ENCODE measurements at places on chromosomes 2 and 18.
A peak's percentile ranks its signal among the peaks of the same experiment; 100 is the strongest.

- no peak for DNase-seq
Observed at GRCh38 chr18:4319738-4320677, 135.1 kb downstream of the DLGAP1 start.

DNA sequence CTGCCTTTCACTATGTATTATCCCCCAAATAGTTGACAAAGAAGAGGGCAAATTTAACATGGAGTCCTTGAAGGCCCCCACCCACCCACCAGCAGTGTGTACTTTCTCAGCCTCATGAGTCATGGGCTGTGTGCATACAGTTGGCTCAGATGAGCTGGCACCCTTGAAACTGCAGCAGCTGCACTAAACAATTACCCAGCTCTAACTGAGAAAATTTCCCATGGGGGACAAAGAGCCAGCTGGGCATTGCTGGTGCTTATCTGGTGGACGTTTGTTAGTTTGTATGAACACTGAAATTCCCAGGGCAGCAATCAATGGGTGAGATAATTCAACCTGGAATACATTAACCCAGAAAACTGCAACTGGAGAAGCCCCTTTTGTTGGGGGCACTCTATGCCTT, 131.7 kb downstream of the GCA start:
- no peak for DNase-seq

GRCh38 chr2:40516604-40517003, 64.7 kb upstream of the SLC8A1 start:
- no peak for DNase-seq

DNA sequence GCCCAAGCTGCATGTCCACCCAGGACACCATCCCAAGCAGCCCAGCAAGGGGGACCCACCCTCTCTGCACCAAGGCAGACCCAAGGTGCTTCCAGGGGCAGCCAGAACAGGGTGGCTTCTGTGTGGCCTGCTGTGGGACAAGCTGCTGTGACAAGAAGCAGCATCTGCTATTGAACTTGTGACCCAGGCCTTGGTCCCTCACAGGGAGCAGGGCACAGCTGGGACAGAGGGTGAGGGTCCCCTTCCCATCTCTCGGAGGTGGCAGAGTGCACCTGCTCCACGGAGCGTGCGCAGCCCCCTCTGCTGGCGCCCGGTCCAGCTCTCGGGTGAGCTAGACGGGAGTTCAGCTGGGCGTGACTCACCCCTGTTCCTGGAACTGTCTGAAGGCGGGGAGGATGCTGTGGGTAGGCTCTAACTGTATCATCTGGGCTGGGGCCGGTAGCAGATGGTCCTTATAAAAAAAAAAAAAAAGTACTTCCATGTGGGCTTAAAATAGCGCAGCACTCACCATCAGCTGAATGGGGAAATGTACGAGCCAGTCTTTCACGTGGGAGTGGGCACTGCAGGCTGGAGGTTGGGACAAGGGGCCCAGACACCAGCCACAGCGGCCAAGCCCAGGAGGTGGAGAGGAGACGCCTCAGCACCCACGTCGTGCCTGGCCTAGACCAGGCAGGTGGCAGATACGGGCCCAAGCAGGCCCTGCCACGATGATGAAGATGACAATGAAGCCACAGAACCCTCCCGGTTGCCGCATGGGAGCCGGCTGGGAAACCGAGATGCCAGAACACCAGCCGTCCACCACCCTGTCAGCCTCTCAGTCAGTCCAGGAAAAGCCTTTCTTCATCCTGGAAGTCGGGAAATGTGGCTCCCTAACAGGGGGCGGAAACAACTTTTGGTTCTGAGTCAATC, 136.8 kb upstream of the ID2 start:
- peak; percentile 82 for DNase-seq

GRCh38 chr2:241280291-241280690, 35.2 kb downstream of the HDLBP start:
- no peak for DNase-seq

GRCh38 chr2:121591199-121591598, 58.1 kb downstream of the CLASP1 start:
- no peak for DNase-seq

- DNase-seq: no peak
Observed at GRCh38 chr18:35816003-35816402, 156.5 kb upstream of the RMP24 start.

- DNase-seq: no peak
Observed at GRCh38 chr2:84498150-84498799, 18.0 kb upstream of the DNAH6 start.

- DNase-seq: no peak
Observed at GRCh38 chr2:191748059-191748461, 70.1 kb downstream of the NABP1 start.

GRCh38 chr2:10900216-10901109, 11.3 kb upstream of the KCNF1 start:
- DNase-seq: no peak

GRCh38 chr2:119049968-119050704, 108.1 kb downstream of the MARCO start:
- DNase-seq: no peak

GRCh38 chr2:168107322-168107721, 140.1 kb downstream of the STK39 start:
- DNase-seq: no peak

DNA sequence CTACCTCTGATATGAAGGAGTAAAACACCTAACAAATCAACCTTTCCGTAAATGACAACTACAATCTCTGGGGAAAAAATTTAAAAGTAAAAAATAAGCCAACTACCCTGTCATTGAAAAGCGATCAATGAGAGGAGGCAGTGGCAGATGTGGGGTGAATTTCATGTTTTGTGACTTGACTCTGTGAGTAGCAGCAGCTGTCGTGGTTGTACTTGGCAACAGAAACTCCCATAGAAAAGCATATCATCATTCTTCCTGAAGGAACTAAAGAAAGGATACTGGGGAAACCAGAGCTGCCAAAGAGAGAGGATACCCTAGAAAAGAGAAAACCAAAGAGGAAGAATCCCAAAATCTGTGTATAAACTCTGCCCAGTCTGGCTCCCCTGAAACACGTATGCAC, 236.4 kb downstream of the TNS1 start:
- no peak for DNase-seq

DNA sequence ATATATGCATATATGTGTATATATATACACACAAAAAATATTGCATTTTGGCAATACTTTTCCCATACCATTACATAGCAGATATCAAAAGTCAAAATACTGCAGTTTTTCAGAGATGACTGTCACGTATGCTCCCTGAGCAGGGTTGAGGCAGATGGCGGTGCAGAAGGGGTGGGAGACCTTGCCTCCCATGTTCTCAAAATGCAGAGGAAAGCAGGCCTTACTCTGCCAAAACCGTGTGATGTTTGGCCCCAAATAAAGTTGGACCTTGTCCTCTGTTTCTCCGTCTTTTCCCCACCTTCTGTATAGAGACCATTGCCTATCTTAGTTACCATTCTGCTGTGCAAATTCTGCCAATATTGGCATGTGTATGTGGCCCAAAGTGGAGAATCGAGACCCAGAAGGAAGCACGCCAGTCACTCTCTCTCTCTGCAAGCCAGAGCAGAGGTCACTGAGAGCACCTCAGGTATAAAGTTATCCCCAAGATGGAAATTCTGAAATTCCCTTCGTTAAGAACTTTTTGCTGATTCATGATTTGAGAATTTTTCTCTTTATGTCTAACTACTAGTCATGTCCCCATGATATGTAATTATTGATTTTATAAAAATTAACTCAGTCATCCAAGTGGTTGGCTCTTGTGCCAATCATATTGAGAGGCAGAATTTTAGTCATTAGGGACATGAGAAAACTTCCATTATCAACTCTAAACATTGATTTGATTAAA, 898.8 kb downstream of the EPHA4 start:
- no peak for DNase-seq

- DNase-seq: no peak
Observed at GRCh38 chr18:54440292-54440691, 82.6 kb downstream of the C18orf54 start.

GRCh38 chr2:220670511-220670910, 901.6 kb downstream of the EPHA4 start:
- DNase-seq: no peak

DNA sequence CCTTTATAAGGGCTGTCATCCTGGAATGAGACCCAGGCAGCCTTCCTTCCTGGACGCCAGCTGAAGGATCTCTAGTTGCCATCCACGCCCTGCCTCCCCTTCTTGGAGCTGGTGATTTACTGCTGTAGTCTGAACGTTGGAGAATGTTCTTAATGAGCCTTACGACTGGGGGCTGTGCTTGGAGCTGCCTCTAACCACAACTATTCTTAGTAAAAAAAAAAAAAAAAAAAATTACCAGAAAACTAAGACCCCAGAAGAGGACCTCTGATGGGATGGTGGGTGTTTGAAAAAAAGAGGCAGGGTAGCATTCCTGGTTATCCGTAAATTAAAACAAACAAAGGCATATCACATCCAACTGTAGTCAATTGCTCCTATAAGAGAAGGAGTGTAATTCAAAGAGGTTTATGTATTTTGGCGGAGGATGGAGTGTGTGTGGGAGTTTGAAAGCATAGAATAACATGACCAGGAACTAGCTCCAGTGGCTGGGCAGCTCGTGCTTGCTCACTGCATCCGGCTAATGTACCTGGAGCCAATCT, 105.4 kb downstream of the QPCT start:
- DNase-seq: no peak

DNA sequence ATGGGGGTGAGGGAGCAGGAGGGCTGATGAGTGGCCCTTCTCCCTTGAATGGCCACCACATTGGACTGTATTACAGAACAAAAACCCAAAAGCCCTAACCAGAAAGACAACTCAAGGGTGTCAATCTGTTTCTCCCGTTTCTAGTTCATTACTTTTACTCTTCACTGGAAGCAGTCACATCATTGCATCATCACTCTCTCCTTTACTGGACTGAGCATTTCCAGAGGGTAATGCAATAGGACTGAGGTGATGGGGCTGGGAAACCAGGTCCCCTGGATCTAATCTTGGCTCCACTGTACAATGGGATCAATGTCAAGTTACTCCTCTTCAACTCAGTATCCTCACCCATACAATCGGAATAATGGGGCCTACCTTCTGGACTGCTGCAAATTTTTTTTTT, 56.1 kb downstream of the BCL2 start:
- no peak for DNase-seq

DNA sequence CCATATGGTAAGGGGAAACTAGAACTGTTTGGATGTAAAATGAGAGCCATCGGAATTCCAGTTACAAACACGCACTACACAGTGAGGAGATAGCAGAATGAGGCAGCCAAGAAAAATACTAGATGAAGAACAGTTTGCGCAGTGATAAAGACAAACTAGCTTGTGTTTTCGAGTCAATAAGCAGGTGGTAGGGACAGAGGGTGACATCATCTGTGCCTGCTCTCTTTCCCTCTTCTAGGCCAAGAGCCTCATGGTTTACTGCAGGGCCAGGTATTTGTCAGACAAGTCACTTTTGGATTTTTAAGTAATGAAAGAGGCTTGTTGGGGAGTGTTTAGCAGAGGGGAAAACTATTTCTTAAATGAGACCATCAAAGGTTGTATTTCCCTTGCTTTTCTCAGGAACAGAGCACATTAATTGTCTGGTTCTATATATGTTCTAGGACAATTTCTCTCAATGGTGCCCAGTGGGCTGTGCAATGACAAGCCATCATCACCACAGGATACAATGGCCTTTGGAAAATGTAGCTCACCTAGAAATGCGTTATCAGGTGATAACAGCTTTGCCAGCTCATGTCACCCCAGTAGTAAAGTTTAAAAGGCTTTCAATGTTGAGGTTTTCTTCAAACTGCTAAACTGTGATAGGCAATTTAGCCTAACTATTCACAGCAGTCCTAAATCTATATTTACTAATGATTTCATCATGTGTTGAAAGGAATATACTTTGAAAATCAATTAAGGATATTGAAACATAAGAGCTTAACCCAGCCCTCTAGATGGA, 1210.3 kb upstream of the ZEB2 start:
- DNase-seq: no peak

DNA sequence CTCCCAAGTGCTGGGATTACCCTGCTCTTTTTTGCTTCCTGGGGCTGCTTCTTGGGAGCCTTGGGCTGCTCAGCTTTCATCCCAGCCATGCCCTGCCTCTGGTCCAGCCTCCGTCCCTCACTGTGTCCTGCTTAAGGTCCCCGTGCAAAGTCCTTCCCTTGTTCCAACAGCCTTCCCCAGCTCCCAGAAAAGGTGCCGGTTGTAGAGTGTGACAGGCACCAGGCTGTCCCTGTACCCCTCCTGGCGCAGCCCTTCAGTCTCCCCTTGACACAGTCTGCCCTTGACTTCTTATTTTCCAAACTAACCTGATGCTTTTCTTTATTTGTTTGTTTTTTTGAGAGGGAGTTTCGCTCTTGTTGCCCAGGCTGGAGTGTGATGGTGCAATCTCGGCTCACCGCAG, 20.1 kb upstream of the ALPI start:
- no peak for DNase-seq

DNA sequence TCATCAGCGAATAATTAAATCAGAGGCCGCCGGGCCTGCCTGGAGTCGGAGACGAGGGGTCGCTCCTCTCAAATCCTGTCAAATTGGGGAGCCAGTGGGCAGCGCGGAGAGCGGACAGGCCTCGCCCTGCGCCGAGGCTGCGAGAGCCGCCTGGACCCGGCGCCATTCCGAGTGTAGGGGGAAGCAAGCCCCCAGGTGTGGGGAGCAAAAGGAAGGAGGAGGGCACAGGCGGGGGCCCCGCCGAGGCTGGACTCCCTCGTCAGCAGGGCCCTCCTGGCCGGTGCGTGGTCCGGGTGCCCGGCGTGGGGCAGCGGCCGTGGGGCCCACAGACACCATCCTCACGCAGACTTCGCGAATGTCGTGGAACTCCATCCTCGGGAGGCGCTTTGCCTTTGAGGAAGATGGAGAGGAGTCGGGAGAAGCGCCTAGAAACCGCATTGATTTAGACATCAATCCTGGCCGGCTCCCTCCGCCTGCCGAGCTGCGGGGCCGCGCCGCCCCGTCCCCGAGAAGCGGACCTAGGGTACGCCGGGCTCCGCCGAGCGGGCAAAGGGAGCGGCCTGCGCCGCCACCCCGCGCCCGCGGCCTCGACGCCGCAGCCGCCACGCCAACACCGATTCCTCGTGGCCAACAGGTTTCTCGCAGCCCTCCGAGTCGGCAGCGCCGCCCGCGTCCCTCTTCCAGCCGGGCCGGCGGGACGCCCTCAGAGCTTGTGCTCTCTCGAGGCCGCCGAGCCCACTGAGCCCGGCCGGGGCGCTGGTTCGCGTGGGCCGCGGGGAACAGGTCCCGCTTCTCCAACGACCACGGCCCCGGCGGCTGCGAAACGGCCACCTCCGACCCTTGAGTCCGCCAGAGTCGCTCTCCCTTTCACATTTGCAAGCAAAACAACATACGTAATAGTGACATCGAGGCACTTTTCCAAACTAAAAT, 6.7 kb upstream of the ONECUT2 start:
- DNase-seq: no peak

DNA sequence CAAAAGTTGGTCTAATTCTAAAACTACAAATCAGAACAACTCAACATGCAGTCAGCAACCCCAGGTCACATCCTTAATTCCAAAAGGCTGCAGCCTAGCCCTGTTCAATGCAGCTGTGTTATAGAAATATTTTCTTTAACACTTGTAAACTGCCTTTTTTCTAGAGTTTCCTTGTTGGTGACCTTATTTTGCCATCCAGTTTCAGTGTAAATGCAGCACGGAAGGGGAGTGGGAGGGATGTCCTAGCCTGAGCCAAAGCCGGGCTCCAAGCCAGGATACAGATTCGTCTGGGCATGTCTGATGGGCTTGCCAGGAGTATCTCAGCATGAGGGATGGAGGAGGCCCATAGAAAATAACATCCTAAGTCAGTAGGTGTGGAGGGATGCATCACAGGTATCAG, 17.7 kb upstream of the SP3 start:
- no peak for DNase-seq

All from CD4-positive, alpha-beta T cell treated with Interleukin-12 subunit alpha and Interleukin-12 subunit beta, for 1 hour (primary cell).